ENCODE measurements at places on chromosomes 7 and 10.

GRCh38 chr7:33041631-33042428 lies 20.7 kb downstream of the NT5C3A start:
- DNase-seq = no peak

- DNase-seq = no peak
Observed at GRCh38 chr10:127576740-127577161, 27.6 kb downstream of the NPS start.

GRCh38 chr10:88082806-88083596 lies 219.6 kb downstream of the PTEN start:
- DNase-seq = no peak

- DNase-seq = no peak
Observed at GRCh38 chr7:32108651-32109050, 38.4 kb upstream of the PDE1C start.

- no peak for DNase-seq
Observed at GRCh38 chr10:5447056-5447455, 34.7 kb downstream of the NET1 start.

Data from stimulated activated CD4-positive, alpha-beta T cell treated with anti-CD3 and anti-CD28 coated beads, Interleukin-2, amount 100 ng/mL, for 4 hours (primary cell).